ENCODE measurements at places on chromosomes 6 and 20.

DNA sequence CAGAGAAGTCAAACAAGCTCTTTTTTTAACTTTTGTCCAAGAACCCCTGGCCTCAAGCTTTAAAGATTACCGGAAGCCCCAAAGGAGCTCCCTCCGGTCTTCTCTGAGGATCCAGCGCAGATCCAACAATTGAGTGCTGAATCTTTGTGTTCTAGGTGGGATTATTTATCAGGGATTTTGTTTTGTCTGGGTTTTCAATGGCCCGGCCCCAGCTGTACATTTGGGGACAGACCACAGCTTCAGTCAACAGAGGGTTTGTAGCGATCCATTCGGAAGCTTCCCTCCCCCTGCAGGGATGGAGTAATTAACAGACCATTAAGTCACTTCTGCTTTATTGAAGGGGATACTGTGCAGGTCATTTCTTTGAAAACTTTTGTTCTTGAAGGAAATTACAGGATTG, 7.8 kb downstream of the OLIG3 start:
- peaks cover 18% of the 10 kb centered on the region for H3K27me3 ChIP-seq
- no peak overlapping the region for H3K27ac ChIP-seq
- H3K36me3 ChIP-seq = no peaks in the 10 kb centered on the region
- no peak for DNase-seq
- H3K4me3 ChIP-seq = no peak overlapping the region

DNA sequence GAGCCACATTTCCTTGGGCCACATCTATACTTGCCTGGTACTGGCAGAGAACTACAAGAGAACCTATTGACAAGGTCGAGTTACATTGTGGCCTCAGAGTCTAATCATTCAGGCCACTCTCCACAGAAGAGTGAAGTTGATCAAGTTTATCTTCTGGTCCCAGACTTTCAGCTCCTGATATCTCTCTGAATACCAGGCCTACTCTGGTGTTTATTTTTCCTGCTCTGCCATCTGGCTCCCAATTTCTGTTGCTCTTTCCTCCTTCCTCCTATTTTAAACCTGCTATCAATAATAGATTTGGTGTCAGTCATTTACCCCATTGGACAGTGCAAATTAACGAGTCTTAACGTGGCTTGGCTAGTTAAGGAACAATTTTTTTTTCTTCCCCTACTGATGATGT, 46.6 kb downstream of the SCGN start:
- peaks cover 4% of the 10 kb centered on the region for H3K27me3 ChIP-seq
- H3K4me1 ChIP-seq = peaks cover 13% of the 10 kb centered on the region
- no peak overlapping the region for H3K4me3 ChIP-seq
- H3K36me3 ChIP-seq = no peaks in the 10 kb centered on the region
- no peak overlapping the region for H3K27ac ChIP-seq

- H3K36me3 ChIP-seq = no peaks in the 10 kb centered on the region
- H3K4me1 ChIP-seq = no peaks in the 10 kb centered on the region
- no peak overlapping the region for H3K27ac ChIP-seq
- no peak for DNase-seq
- no peaks in the 10 kb centered on the region for H3K27me3 ChIP-seq
- H3K4me3 ChIP-seq = no peak overlapping the region
Observed at GRCh38 chr6:109000289-109000688, 94.4 kb downstream of the SESN1 start.

- peaks cover 18% of the 10 kb centered on the region for H3K27me3 ChIP-seq
- H3K27ac ChIP-seq = no peak overlapping the region
- DNase-seq = peak; percentile 50
- peaks cover 8% of the 10 kb centered on the region for H3K4me1 ChIP-seq
Observed at GRCh38 chr6:26613689-26614683, 17.2 kb downstream of the ABT1 start.

GRCh38 chr6:82484001-82484400, 120.4 kb downstream of the TPBG start:
- DNase-seq = no peak
- no peak overlapping the region for H3K4me3 ChIP-seq
- H3K4me1 ChIP-seq = no peaks in the 10 kb centered on the region

- H3K4me1 ChIP-seq = no peaks in the 10 kb centered on the region
- no peak overlapping the region for H3K4me3 ChIP-seq
- no peaks in the 10 kb centered on the region for H3K27me3 ChIP-seq
- no peak for DNase-seq
Observed at GRCh38 chr20:57876163-57876562, 166.3 kb upstream of the PMEPA1 start.

DNA sequence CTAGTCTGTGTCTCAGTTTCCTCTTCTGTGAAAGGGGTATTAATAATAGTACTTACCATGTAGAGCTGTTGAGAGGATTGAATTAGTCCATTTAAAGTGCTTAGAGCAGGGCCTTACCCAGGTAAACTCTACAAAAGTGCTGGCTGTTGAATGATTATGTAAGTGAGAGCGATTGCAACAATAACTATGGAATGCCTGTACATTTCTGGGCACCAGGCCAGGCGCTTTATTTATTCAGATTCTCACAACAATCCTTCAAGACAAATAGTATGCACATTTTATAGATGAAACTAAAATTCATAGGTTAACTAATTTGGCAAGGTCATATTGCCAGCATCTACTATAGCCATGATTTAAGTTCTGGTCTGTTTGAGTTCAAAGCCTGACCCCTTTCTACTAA, 78.3 kb upstream of the MMS22L start:
- no peak overlapping the region for H3K27ac ChIP-seq
- DNase-seq = no peak
- H3K4me1 ChIP-seq = no peaks in the 10 kb centered on the region
- H3K36me3 ChIP-seq = no peaks in the 10 kb centered on the region

- no peak for DNase-seq
- H3K36me3 ChIP-seq = no peaks in the 10 kb centered on the region
- H3K27ac ChIP-seq = no peak overlapping the region
- H3K4me1 ChIP-seq = peaks cover 8% of the 10 kb centered on the region
Observed at GRCh38 chr6:119426619-119427018, 77.1 kb upstream of the MAN1A1 start.

DNA sequence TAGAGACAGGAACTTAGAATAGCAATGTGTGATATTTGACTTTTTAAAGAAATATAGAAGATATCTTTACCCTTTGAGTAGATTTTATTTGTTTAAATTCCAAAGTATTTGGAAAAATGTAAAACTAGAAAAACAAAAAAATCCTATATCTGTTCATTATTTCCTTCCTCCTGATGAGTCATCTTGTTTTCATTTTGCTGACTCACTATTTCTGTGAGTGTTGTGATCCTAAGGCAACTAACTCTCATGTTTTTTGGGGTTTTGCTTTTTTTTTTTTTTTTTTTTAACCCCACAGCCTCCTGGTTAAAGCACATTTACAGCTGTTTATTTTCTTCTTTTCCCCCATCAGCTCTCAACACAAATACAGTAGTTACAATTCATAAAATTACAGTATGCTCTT, 37.8 kb upstream of the THEMIS start:
- no peaks in the 10 kb centered on the region for H3K27me3 ChIP-seq
- no peak overlapping the region for H3K4me3 ChIP-seq
- no peak for DNase-seq
- H3K27ac ChIP-seq = no peak overlapping the region
- H3K4me1 ChIP-seq = peaks cover 10% of the 10 kb centered on the region

- no peak for DNase-seq
- no peak overlapping the region for H3K27ac ChIP-seq
- peaks cover 8% of the 10 kb centered on the region for H3K4me1 ChIP-seq
- no peaks in the 10 kb centered on the region for H3K27me3 ChIP-seq
- no peak overlapping the region for H3K4me3 ChIP-seq
Observed at GRCh38 chr6:142008016-142008735, 124.5 kb upstream of the GJE1 start.

- no peak overlapping the region for H3K4me3 ChIP-seq
- peak overlapping the region; percentile 39 for H3K27ac ChIP-seq
- DNase-seq = no peak
- no peaks in the 10 kb centered on the region for H3K27me3 ChIP-seq
- peaks cover 15% of the 10 kb centered on the region for H3K4me1 ChIP-seq
- peaks cover 32% of the 10 kb centered on the region for H3K36me3 ChIP-seq
Observed at GRCh38 chr6:42692137-42692911, 30.1 kb downstream of the PRPH2 start.

- H3K36me3 ChIP-seq = no peaks in the 10 kb centered on the region
- H3K27ac ChIP-seq = no peak overlapping the region
- no peaks in the 10 kb centered on the region for H3K4me1 ChIP-seq
- no peak overlapping the region for H3K4me3 ChIP-seq
- peaks cover 1% of the 10 kb centered on the region for H3K27me3 ChIP-seq
Observed at GRCh38 chr20:18650224-18650623, 62.4 kb downstream of the DTD1 start.

GRCh38 chr6:1991332-1991878, 254.0 kb downstream of the GMDS start:
- no peak overlapping the region for H3K27ac ChIP-seq
- peaks cover 10% of the 10 kb centered on the region for H3K4me1 ChIP-seq
- H3K36me3 ChIP-seq = peaks cover 4% of the 10 kb centered on the region
- no peak overlapping the region for H3K4me3 ChIP-seq
- H3K27me3 ChIP-seq = peaks cover 1% of the 10 kb centered on the region

DNA sequence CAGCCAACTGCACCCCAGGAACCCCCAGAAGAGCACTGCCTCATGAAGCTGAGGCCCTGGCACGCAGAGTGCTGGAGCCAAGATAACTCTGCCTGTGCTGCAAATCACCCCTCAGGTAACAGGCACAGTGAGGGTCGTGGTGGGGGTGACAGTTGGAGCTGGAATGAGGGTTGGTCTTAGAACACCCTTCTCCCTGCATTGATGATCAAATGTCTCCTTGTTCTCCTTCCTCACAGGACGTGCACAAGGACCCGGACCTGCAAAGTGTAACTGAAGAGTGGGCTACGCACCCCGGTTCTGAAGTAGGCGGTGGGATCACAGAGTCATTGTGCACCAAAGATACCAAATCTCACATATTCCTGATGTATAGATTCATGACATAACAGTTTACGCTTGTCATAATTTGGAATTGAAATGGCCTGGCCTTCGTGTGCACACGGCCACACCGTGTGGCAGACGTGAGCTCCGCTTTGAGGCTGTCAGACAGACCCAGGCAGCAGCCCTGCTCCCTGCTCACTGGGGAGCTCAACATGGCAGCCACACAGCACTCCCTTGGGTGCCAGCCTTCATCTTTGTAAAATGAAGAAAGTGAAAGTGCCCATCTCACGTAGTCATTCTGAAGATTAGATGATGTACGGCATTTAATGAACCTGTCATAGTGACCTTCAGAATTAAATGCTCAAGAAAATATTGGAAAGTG, 8.8 kb downstream of the THBS2 start:
- H3K4me3 ChIP-seq = no peak overlapping the region
- H3K4me1 ChIP-seq = no peaks in the 10 kb centered on the region
- peaks cover 10% of the 10 kb centered on the region for H3K27me3 ChIP-seq
- peaks cover 9% of the 10 kb centered on the region for H3K36me3 ChIP-seq

DNA sequence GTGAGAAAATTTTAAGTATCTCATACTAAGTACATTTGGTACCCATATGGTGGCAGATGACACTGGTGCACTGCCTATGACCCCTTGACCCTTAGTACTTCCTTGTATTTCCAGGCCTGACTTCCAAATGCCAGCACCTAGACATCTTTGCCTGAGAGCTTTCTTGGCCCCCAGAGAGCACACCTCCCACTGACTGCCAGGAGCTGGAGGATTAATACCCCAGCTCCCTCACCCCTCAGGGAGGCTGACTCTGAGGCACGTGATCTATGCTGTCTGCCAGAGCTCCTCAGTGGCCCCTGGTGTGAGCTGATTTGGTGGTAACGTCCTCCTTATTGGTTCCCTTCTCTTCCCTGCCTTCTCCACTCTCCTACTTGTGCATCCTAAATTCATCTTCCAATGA, 38.0 kb downstream of the BFSP1 start:
- no peaks in the 10 kb centered on the region for H3K36me3 ChIP-seq
- no peaks in the 10 kb centered on the region for H3K4me1 ChIP-seq
- no peak overlapping the region for H3K4me3 ChIP-seq

DNA sequence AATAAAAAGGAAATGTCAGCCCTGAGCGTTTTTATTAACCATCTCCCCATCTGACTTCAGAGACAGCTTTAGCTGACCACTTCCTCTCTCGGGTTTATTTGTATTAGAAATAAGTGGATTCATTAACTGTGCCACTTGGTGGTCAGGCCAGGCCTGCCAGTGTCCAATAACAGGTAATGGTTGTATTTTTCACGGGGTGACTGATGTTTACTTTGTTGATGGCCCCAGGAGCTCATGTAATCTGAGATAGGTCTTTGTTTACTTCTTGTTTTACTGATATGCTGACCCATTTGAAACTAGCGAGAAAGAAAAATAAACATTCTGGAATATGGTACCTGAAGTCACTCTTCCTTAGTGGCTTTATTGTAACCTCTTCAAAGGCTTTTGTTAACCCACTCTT, 504.3 kb upstream of the SLC35B3 start:
- H3K4me1 ChIP-seq = peaks cover 8% of the 10 kb centered on the region
- no peak overlapping the region for H3K4me3 ChIP-seq
- no peak for DNase-seq
- no peaks in the 10 kb centered on the region for H3K27me3 ChIP-seq
- no peaks in the 10 kb centered on the region for H3K36me3 ChIP-seq

GRCh38 chr20:49483018-49483695, 689 bp upstream of the KCNB1 start:
- peaks cover 12% of the 10 kb centered on the region for H3K27me3 ChIP-seq
- H3K27ac ChIP-seq = no peak overlapping the region
- no peak for DNase-seq
- no peak overlapping the region for H3K4me3 ChIP-seq
- peaks cover 7% of the 10 kb centered on the region for H3K4me1 ChIP-seq

- no peaks in the 10 kb centered on the region for H3K36me3 ChIP-seq
- H3K27me3 ChIP-seq = no peaks in the 10 kb centered on the region
- DNase-seq = no peak
- H3K4me1 ChIP-seq = peaks cover 4% of the 10 kb centered on the region
Observed at GRCh38 chr6:90045535-90045934, 151.3 kb downstream of the GJA10 start.

GRCh38 chr6:163573503-163574179, 159.1 kb downstream of the QKI start:
- H3K36me3 ChIP-seq = peaks cover 12% of the 10 kb centered on the region
- H3K27ac ChIP-seq = no peak overlapping the region
- DNase-seq = no peak
- H3K27me3 ChIP-seq = peaks cover 6% of the 10 kb centered on the region
- peaks cover 24% of the 10 kb centered on the region for H3K4me1 ChIP-seq

DNA sequence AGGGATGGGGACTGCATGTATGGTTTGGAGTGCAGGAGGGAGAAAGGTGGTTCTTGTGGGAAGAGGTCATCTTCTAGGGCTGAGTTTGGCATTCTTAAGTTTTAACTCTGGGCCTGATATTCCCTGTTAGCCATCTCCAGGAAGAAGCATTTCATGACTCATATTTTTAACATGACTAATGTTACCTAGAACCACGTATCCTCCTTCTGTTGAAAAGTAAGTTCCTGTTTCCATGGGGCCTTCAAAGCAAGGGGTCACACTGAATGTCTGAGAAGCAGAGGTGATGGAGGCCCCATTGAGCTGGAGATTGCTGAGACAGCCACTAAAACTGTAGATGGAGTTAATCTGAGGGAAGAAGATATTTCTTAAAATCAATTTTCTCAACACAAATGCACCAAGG, 30.2 kb downstream of the FAM229B start:
- H3K4me1 ChIP-seq = peaks cover 2% of the 10 kb centered on the region
- no peak overlapping the region for H3K4me3 ChIP-seq
- H3K27me3 ChIP-seq = no peaks in the 10 kb centered on the region
- no peak for DNase-seq
